ENCODE measurements at places on chromosomes 1 and 21. TPM values are rescaled to one million over a fixed set of nuclear protein-coding genes. Genes with fewer than 3 reads are reported as not detected.

STIL gene
- 12.3 TPM for total RNA-seq

LCE2B gene
- not detected for total RNA-seq

CYP4B1 gene
- total RNA-seq = 0.27 TPM

FAM163A gene
- 10.1 TPM for total RNA-seq

PEF1 gene
- 43.8 TPM for total RNA-seq

RPRD2 gene
- total RNA-seq = 38.5 TPM

NPL gene
- total RNA-seq = 4.9 TPM

GJB4 gene
- total RNA-seq = not detected

VHLL gene
- total RNA-seq = not detected

WNT2B gene
- total RNA-seq = 165 TPM

MATN1 gene
- 5.6 TPM for total RNA-seq

TTF2 gene
- total RNA-seq = 40.6 TPM

ANKRD34A gene
- 0.86 TPM for total RNA-seq

SNRNP40 gene
- total RNA-seq = 64.3 TPM

PER3 gene
- total RNA-seq = 11.1 TPM

IGSF9 gene
- total RNA-seq = 77.5 TPM

RSPH1 gene
- 0.42 TPM for total RNA-seq

CFAP141 gene
- total RNA-seq = not detected

KCND3 gene
- 0.31 TPM for total RNA-seq

EVI5 gene
- 40.0 TPM for total RNA-seq

RGS13 gene
- total RNA-seq = 1.2 TPM

NVL gene
- total RNA-seq = 35.9 TPM

BNIPL gene
- total RNA-seq = 4.2 TPM

LRRC53 gene
- total RNA-seq = not detected

OR2W3 gene
- total RNA-seq = 0.32 TPM

GBP6 gene
- 0.13 TPM for total RNA-seq

Measured in mesothelial cell of epicardium (in vitro differentiated cells).